EL (cell line): ENCODE measurements at places on chromosomes 11 and 22.

DNA sequence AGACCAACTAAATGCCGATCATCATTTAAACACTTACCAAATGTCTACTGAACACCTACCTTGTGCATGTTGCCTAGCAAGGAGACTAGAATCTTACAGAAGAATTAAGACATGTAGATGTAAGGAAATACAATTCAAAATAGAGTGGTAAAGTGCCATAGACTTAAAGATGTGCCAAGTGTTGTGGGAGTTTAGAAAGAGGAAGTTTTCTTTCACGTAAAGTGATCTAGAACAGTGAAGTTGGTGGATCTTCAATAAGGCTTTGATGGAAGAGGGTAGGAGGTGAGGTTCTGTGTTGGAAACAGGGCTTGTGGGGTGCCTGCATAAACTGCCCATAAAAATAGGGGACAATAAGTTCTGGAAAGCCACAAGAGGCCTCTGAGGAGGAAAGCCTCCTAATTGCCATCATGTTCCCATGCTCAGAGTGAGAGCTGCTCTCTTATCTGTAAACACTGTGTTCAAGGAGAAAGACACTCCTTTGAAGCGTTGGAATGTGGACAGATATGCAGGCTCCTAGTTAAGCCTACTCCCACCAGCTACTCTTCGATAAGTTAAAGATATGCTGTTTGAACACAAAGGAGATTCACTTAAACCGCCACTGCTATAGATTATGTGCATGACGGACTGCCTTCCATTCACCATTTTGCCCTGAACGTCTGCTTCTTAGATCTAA, 66.7 kb downstream of the HSD17B12 start:
- DNase-seq = no peak

DNA sequence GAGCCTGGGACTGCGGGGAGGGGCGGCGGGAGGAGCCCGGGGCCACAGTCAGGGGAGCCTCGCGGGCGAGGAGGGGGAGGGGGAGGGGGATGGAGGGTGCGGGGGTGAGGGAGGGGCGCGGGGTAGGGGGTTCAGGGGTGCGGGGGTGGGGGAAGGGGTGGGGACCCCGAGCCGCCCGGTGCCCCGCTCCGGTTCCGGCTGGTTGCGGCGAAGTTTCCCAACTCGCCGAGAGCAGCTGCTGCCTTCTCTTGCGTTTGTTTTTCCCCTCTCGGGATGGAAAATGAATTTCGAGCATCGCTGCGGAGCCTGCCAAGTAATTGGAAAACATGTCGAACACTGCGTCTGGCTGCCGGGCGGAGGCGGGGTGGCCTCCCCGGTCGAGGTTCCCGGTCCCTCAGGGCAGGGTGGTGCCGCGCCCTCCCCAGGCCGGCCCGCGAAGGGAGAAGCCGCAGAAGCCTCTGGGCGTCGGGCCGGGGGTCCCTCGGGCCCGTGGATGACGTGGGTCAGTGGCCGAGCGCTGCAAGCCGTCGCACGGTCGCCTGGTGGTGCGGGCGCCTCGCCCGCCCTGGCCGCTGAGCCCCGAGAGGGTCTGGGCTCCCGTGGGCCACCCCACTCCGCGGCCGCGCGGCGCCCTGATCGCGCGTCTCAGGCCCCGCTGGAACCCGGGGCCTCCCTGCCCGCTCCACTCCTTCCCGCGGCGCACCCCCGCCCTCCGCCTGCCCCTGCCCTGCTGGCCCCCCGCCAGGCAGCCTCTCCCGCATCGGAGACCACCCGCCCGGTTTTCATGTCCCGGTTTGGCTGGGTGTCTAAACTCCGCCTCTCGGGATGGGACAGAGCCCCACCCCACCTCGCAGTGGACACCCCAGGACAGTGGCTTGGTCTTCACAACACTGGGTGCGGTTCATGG, 12.1 kb downstream of the SPATA19 start:
- DNase-seq = no peak

GRCh38 chr11:117217141-117218084, 14.5 kb downstream of the PCSK7 start:
- DNase-seq = peak; percentile 71

DNA sequence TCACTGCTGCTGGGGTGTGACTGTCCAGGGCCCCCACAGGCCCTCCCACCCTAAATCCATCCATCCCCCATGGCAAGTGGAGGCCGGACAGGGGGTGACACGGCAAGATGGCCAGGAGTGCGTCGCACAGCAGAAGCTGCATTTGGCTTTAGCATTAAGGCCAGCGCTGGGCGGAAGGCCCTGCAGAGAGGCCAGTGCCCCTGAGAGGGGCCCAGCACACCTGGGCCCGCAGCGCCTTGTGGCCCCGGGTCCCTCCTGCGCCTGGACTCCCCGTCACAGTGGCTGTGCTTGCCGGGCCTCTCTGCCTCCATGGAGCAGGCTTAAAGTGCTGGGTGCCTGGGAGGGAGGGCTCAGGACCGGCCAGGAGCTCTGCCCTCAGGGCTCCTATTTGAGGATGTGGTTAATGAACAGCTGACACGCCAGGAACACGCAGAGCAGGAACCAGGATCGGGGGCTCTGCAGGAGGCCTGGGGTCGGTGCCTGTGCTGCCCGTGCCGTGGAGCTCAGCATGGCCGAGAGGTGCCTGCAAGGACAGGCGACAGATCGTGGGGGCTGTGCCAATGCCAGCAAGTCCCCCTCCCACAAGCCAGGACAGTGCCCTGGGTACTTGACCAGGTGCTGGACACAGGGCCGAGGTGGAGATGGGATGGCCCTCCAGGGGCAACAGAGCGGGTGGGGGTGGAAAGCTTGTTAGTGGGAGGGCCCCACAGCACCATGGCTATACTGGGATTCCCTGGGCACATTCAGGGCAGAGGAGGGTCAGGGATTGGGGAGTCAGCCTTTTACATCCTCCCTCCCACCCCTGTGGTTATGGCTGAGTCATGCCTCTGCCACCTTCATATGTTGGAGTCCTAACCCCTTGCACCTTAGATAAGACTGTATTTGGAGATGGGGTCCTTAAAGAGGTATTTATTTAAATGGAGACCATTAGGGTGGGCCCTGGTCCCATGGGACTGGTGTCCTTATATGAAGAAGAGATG, 30.9 kb upstream of the CARS1 start:
- peak; percentile 66 for DNase-seq

DNA sequence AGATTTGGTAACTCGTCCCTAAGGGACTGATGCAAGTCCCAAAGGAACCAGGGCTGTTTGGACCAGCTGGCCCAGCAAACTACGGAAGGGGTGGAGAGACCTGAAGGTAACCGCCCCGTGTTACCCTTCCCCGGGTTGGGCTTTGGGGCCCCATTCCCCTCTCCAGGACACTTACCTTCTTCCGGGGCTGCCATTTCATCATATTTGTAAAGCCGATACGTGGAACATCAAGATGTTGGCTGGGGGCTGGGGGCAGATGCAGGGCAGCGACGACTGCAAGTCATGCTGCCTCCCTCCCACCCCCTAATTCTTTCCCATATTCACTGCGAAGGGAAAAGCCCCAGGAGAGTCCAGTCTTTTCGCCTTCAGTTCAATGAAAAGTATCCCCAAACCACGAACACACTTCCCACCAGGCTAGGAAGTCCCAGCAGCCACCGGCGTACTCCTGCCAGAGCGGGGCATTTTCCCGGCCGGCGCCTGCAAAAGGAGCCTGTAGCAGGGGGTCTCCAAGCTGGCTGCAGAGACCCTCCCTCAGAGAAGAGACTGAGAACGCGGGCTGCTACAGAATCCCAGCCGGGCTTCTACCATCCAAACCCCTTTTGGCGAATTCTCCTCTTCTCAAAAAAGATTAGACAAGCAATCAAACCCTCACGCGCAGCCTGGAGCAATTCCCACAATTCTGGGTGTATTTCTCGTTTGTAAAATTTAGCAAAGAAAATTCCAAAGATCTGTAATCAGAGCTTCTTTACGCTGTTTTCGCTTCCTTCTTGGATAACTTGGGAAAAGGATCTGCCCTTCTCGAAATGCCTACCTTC, 236.7 kb downstream of the TTC28 start:
- DNase-seq = peak; percentile 34

- no peak for DNase-seq
These were observed 205.4 kb upstream of the SNX19 start for GRCh38 chr11:131121426-131122333.

- no peak for DNase-seq
These were observed 218.7 kb downstream of the INSC start for GRCh38 chr11:15333407-15333806.

GRCh38 chr11:54930930-54931329, 224.3 kb downstream of the OR4A5 start:
- no peak for DNase-seq

DNA sequence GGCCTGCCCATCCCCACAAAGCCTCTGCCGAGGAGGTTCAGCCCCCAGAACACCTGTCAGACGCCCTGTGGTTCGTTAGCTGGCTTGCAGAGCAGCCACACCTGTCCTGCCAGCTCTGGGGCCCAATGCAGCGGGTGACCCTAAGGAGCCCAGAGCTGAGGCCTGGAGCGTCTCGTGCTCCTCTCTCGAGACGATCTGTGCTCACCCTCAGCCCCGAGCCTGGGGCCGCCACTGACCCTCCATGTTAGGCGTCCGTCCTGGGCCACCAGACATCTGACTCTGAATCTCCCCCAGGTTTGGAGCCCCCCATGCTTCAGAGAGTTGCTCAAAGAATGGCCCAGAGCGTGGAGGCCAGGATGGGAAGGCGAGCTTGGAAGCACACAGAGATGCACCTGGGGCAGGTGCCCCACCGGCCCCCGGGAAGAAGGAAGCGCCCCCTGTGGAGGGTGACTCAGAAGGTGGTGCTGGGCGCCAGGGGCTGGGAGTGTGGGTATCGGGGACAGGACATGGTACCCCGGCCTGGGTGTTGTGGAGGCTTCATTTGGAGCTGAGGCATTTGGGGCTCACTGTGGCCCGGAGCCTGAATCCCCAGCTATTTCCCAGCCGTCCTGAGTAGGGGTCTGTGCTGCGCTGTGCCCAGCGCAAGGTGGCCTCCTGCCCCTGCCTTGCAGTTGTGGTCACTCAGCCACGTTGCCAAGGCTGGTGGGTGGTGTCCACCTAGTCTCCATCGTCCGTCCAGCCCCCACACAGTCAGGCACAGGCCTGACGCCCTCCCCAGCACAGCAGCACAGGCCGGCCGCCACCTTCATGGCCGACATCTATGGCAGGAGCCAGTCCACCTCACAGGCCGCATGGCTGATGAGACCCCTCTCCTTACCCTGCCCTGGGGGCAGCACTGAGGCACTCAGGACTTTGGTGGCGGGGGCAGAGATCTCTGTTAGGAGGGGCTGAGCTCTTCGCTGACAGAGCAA, 36.2 kb downstream of the SBF1 start:
- no peak for DNase-seq

- peak; percentile 36 for DNase-seq
These were observed 268.4 kb downstream of the ETS1 start for GRCh38 chr11:128318856-128319474.

GRCh38 chr11:58762284-58763119, 30.8 kb upstream of the GLYAT start:
- DNase-seq = no peak

- no peak for DNase-seq
These were observed 91.1 kb upstream of the SORL1-AS1 start for GRCh38 chr11:121543836-121544380.

GRCh38 chr11:89493431-89493830, 2.3 kb upstream of the NOX4 start:
- no peak for DNase-seq

DNA sequence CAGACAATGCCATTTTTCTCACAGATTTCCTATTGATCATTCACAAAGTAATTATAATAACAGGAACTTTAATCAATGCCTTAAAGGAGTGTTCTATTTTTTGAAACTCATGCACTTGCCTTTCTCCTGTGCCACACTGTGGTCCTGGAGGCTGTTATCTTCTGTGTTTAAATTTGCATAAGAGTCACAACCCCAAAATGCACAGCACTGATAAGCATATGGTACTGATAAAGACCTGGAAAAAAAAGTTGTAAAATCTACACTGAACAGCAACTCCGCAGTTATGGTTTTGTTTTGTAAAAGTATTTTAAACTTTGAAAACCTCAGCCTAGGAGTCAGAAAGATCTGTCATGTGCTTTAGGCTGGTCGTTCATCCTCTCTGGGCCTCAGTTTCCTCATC, 9.1 kb upstream of the CCDC34 start:
- DNase-seq = no peak

- no peak for DNase-seq
These were observed 249.0 kb downstream of the CADM1 start for GRCh38 chr11:115255006-115255762.

DNA sequence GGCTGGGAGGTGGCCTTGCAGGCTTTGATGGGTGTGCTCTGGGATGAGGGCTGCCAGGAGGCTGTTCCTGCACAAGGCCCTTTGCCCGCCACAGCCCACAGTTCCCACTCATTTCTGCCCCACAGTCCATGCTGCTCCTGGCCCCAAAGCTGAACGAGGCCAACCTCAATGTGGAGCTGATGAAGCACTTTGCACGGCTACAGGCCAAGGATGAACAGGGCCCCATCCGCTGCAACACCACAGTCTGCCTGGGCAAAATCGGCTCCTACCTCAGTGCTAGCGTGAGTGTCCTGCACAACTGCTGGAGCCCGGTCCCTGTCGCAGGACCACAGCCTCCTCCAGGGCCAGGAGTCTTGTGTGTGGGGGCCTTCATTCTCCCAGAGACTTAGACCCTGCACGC, 10.2 kb downstream of the SCYL1 start:
- DNase-seq = no peak
